ENCODE measurements at places on chromosomes 2 and 18.

GRCh38 chr2:224694502-224694901 is 21.7 kb downstream of the CCDC195 start:
- no peak for DNase-seq

DNA sequence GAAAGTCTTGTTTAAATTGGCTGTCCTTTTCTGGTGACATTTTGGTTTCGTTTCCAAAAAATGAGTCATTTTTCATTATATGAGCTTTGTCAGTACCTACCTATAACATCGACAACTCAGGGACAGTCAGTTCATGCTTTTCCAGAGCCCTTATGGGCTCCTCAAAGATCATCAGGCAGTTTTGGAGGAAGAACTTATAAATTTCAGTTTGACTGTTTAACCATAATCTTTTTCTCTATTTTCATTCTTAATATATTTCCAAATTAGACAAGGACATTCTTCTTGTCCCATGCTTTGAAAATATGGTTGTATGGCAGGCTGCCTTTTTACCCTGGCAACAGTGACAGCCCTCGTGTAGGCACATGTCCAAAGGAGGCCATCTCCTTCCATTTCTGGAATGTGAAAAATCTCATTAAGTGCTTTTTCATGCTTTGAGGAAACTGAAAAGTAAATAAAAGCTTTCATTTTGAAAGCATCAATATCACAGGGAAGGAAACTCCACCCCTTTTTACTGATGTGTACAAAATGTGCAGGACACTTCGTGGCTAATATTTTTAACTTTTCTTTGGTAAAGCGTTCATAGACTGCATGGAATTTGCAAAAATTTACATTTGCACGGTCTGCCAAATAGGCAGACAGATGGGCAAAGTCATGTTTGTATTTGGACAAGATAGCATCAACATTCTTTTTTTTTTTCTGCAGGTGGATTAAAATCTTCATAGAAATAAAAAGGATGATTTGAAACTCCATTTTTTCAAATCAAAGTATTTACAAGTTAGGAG is 7.2 kb upstream of the PROC start:
- DNase-seq, result no peak

- no peak for DNase-seq
These were observed 2.7 kb upstream of the LCT start for GRCh38 chr2:135839713-135840112.

- DNase-seq, result no peak
These were observed 23.2 kb upstream of the ZNF516 start for GRCh38 chr18:76518123-76518859.

DNA sequence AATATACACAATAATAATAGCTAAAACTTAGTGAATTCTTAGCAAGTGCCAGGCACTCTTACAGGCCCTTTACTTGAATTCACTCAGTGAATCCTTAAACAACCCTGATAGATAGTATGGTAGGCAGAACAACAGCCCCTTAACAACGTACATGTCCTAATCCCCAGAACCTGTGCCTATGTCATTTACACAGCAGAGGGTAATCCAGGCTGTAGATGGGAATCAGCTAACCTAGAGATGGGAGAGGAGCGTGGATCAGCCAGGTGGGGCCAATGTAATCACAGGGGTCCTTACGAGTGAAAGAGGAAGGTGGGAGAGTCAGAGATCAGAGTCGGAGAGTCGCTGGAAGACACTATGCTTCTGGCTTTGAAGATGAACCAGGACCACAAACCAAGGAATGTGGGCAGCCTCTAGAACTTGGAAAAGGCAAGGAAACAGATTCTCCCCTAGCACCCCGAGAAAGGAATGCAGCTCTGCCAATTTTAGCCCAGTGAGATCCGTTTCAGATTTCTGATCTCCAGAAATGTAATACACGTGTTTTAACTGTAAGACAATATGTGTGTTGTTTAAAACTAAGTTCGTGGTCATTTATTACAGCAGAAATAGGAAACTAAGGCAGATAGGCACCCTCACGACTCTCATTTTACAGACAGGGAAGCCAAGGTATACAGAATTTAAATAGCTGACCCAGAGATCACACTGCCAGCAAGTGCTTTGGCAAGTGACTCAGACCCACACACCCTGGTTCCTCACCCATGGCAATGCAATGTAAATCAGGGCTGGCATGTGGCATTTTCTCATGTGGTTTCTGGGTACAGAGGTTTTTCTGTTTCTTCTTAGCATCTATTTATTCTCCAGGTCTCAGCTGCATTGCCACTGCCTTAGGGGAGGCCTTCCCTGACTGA is 68.9 kb downstream of the DOCK10 start:
- peak; percentile 27 for DNase-seq

DNA sequence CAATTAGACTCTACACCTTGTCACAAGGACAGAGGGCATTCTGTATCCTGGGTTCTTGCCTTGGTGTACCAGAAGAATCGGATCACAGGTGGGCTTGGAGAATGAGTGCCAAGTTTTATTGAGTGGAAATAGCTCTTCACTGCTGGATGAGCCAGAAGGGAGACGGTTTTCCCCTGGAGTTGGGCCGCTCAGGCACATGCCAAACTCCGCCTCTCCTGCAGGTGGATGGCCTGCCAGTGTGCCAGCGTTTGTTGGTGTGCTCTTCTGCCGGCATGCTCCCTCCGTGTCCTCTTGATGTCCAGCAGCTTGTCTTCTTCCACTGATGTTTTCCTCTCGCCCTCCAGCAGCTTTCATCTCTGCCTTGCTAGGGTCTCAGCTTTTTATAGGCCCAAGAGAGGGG is 115.5 kb upstream of the RAB27B start:
- no peak for DNase-seq

DNA sequence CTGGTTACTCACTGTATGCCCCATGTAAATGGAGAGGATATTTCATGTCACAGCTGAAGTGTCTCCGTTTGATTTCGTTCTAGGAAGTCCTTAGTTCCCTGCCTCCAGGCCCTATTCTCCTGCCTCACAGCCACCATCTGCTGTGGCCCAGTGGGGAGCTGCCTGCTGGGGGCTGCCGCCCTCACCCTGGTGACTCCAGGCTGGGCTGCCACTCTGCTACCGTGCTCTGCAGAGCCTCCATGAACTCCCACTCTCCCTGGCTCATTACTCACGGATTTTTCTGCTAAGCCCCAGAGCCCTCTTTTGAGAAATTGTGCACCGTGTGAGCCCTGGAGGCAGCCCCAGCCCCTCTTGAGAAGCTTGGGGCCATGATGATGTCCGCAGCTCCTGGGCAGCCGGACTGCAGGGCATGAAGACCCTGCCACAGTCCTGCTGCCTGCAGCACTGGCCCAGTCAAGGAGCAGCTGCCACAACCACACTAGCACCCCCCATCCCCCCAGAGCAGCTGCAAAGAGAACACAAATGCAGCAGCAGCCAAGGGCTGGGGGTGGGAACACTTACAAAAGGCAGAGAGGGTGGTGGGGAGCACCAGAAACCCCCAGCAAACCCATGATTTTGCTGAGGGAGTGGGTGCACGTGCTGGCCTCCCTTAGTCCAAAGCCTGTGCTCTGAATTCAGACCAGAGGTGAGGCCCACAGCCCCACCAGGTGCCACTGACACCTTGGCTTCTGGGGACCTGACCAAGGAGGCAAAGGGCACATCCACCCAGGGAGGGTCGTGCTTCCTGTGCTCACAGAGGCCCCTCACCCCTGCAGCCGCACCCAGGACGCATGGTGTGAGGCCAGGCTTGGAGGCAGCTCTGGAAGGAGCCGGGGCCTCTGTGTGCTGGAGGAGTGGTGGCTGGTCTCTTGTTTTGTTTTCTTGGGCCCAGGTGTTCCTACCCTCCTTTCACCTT is 270.2 kb upstream of the RAB6C start:
- DNase-seq, result no peak

GRCh38 chr2:176067589-176068418 is 16.0 kb downstream of the EVX2 start:
- no peak for DNase-seq

DNA sequence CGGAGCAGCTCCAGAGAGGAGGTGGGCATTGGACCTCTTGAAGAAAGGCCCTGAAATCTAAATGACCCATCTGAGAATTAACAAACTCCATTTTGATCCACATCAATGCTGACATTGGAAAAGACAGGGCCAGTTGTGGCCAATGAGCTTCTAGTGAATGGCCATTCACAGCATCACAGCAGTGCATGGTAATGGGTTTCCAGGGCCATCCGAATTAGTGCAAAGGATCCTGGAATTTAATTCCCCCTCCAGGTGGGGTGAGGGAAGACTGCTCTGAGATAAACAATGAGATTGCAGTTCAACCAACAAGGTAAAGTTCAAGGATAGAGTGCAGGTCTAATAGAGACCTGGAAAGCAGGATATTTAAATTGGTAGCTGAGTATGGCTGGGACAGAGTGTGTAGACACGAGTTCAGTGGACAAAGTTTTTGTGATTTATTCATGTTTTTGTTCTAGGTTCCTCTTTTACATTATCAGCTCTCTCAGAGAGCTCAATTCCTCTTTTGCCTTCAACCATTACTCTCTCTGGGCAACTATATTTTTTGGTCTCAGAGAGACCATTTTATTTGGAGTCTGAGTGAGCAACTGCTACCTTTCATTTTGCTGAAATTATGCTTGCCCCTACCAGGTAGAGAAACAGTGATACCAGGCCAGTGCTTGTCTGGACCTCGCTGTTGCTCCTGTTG is 5.0 kb downstream of the TACR1 start:
- no peak for DNase-seq

DNA sequence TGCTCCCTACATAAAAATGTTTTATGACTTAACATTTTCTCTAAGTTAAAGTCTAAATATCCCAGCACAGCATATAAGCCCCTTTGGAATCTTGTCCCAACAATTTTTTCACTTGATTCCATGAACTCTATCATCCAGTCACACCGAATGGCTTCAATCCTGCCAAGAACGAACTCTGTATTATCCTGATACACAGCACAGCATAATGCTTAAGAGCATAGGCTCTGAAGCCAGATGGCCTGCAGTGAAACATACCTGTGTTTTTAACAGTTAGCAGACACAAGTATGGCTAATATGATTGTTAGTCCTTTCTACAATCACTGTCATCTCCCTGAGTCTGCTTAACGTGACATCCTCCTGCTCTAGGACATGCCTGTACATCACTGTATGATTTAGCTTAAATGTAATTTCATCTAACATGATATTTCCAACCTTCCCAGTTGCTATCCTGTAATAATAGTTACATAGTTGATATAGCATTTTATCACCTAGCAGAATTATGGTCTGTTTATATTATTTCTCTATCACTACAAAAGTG is 669.5 kb downstream of the ERBB4 start:
- no peak for DNase-seq

DNA sequence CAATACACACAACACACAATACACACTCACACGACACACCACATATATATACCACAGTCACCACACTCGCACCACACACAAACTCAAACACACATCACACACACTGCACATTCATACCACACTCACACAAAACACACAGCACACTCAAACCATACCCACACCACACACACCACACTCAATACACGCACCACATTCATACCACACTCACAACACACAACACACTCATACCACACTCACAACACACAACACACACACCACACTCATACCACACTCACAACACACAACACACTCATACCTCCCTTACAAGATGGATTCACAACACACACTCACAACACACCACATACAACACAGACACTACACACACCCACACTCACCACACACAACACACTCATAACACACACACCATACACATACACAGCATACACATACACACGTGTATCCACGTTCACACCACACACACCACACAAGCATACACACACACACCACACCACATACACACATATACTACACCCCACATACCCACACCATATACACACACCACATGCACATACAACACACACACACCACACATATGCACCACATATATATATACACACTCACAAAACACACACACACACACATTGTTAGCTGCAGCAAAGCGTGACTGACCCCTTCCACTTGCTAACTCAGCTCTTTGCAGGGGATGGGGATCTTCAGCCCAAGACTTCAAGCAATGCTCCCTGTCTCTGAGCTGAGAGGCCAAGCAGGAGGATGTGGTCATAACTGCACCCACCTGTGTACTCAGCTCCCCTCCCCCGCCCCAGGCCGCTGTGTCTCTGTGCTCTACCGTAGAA is 59.0 kb downstream of the SDC1 start:
- no peak for DNase-seq

- DNase-seq, result peak; percentile 31
These were observed 57.6 kb downstream of the VAPA start for GRCh38 chr18:9971313-9971920.

DNA sequence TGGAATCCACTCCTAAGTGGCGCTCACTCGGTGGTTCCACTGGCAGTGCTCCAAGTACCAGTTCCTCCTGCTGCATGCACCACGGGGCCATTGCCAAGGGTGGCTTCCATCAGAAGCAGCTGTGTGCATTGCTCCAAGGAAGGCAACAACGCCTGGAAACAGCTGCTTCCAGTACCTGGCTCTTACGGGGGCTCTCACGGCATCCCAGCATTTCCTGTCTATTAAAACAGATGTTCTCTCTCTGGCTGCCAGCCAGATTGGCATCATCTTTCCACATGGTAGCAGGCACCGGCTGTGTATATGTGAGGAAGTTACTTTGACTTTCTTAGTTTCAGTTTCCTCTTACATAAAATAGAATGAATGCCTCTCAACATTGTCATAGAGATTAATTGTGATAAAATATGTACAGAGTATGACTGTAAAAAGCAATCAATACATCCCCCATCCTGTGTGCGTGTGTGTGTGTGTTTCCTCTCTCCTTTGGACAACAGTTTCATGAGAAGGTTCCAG is 84.9 kb downstream of the CMPK2 start:
- DNase-seq, result no peak

- no peak for DNase-seq
These were observed 152.9 kb downstream of the SMAD7 start for GRCh38 chr18:48797841-48798255.

DNA sequence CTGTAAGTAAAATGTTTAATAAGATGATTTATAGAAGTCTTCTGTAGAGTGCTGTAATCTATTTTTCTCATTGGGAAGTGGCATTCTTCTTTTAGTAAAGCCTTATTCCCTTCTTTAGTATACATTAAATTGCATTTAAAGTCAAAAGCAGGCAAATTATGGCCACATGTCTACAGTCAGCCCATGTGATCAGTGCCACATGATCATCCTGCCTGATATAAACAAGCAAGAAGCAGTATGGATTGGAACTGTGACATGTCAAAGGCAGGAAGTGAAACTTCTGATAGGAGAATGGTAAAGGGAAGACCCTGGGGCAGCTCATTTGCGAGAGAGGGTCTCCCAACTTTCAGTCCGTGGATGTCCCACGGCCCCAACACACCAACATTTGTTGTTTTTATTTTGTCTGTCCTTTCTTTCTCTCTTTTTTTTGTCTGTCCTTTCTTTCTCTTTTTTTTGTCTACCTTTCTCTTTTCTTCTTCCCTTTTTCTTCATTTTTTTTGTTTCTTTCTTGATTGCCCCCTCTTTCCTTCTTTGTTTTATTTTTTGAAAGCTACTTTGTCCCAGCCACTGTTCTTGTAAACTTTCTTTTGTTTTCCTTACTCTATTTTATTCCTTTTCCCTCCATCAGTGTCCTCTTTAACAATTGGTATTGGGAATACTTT is 154.9 kb downstream of the DTNA start:
- no peak for DNase-seq

GRCh38 chr18:12742453-12742852 is 39.6 kb downstream of the PSMG2 start:
- DNase-seq, result no peak

All from stimulated activated CD8-positive, alpha-beta memory T cell treated with anti-CD3 and anti-CD28 coated beads, Interleukin-4, amount 100 ng/mL, for 4 hours (primary cell).